ENCODE measurements at places on chromosomes 7 and 10. TPM values are rescaled to one million over a fixed set of nuclear protein-coding genes. Genes with fewer than 3 reads are reported as not detected.

TRIM56 gene
- 9.2 TPM for total RNA-seq

OR2A12 gene
- total RNA-seq, result not detected

H2BK1 gene
- total RNA-seq, result not detected

CALHM3 gene
- total RNA-seq, result not detected

ZNF25 gene
- total RNA-seq, result 9.3 TPM

ZNF117 gene
- 3.4 TPM for total RNA-seq

BLNK gene
- not detected for total RNA-seq

SFTPD gene
- total RNA-seq, result not detected

LIPK gene
- not detected for total RNA-seq

SLC26A5 gene
- not detected for total RNA-seq

Measured in epithelial cell of alveolus of lung (primary cell).